Activated naive CD4-positive, alpha-beta T cell treated with anti-CD3 and anti-CD28 coated beads for 36 hours (primary cell): ENCODE measurements at places on chromosomes 12 and 14. TPM values are rescaled to one million over a fixed set of nuclear protein-coding genes. Genes with fewer than 3 reads are reported as not detected.

Gene C12orf54
- total RNA-seq: not detected

Gene GLIPR1L2
- 0.33 TPM for total RNA-seq

Gene CREBL2
- 15.6 TPM for total RNA-seq

Gene ADAMTS20
- not detected for total RNA-seq

Gene CD9
- 3.1 TPM for total RNA-seq

Gene LRP1-AS
- not detected for total RNA-seq

Gene NEUROD4
- not detected for total RNA-seq

DNA sequence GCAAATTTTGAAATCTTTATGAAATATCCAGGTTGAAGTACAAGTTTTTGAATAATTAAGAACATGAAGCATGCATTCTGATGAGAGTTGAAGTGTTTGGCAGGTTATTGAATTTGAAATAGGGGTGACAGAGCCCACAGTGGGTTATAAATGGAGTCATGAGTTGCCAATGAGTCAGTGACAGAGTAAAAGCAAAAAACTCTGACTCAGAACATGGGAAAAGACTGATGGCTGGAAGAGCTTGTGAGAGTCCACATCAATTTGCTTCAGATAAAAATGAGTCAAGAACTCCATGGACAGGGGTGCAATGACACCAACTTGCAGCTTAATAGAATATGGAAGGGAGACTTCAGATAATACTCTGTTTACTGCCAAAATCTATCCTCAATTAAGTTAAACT lies 105.3 kb downstream of the SLC6A15 start:
- no peaks in the 10 kb centered on the region for H3K27me3 ChIP-seq
- no peak overlapping the region for H3K27ac ChIP-seq
- no peaks in the 10 kb centered on the region for H3K36me3 ChIP-seq

GRCh38 chr14:65997347-65997746 lies 488.8 kb upstream of the CCDC196 start:
- H3K27me3 ChIP-seq: no peaks in the 10 kb centered on the region
- no peaks in the 10 kb centered on the region for H3K36me3 ChIP-seq
- no peak for DNase-seq
- H3K4me1 ChIP-seq: peaks cover 13% of the 10 kb centered on the region

GRCh38 chr14:23182372-23183157 lies 895 bp downstream of the SLC7A8 start:
- peak; percentile 56 for DNase-seq
- H3K4me3 ChIP-seq: no peak overlapping the region
- H3K4me1 ChIP-seq: peaks cover 4% of the 10 kb centered on the region
- no peaks in the 10 kb centered on the region for H3K36me3 ChIP-seq

- peak; percentile 86 for DNase-seq
- no peaks in the 10 kb centered on the region for H3K27me3 ChIP-seq
- H3K36me3 ChIP-seq: peaks cover 47% of the 10 kb centered on the region
- H3K4me3 ChIP-seq: peak within 1 kb of the TSS; percentile 86
- H3K4me1 ChIP-seq: peaks cover 62% of the 10 kb centered on the region
Measured at GRCh38 chr12:120194534-120195395, at the start of gene GCN1. TSS of gene GCN1 (minus strand) at chr12:120194715. CDS start at chr12:120194697, 18 bp downstream.

- H3K4me3 ChIP-seq: no peak overlapping the region
- no peaks in the 10 kb centered on the region for H3K27me3 ChIP-seq
- no peak for DNase-seq
Measured at GRCh38 chr14:57747036-57747435, 118.9 kb downstream of the SLC35F4 start.

DNA sequence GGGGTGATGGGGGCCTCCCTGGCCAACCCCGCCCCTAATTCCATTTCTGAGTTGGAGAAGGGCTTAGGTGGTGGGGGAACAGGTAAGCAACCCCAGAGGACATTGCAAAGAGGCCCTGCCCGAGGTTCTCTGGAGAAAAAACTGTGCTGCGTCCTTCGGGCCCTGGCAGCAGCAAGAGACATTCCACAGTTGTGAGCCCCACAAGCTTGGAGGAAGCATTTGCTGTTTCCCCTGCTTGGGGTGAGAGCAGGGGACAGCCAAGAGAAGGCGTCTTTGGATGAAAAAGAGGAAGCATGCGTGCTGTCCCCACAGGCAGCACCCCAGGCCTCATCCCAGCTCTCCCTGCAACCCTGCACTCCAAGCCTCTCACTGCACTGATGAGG lies 1.3 kb downstream of the BDKRB2 start:
- no peak for DNase-seq
- H3K4me1 ChIP-seq: peaks cover 8% of the 10 kb centered on the region
- no peak overlapping the region for H3K4me3 ChIP-seq
- no peak overlapping the region for H3K27ac ChIP-seq

- H3K27ac ChIP-seq: no peak overlapping the region
- DNase-seq: no peak
- no peak overlapping the region for H3K4me3 ChIP-seq
- H3K36me3 ChIP-seq: no peaks in the 10 kb centered on the region
Measured at GRCh38 chr14:68295316-68295816, 475.8 kb downstream of the RAD51B start.

DNA sequence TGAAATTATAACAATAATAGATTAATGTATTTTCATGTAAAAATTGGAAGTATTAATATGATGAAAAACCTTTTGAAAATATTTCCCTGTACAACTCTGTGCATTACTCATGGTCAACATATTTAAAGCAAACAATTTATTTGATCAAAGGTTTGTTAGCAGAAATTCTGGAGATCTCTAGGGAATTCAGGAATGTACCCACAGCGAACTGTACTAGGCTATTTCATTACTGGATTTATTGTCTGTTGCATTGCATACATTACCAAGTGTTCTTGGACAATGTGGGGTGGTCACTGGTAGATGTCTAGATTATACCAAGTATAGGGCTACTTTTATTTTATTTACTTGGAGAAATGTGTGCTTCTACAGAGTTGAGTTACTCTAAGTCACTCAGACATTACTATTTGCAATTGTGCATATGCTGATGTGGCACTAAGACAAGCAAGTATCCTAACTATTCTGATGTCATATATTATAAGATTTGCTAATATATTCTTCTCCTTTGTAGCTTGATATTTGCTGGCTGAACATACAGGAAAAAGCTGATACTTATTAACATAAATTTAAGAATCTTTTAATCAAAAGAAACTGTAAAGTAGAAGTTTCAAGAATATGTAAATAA lies 323.3 kb downstream of the CCER1 start:
- no peak overlapping the region for H3K27ac ChIP-seq
- H3K36me3 ChIP-seq: no peaks in the 10 kb centered on the region
- no peak overlapping the region for H3K4me3 ChIP-seq
- H3K27me3 ChIP-seq: peaks cover 4% of the 10 kb centered on the region
- H3K4me1 ChIP-seq: no peaks in the 10 kb centered on the region

DNA sequence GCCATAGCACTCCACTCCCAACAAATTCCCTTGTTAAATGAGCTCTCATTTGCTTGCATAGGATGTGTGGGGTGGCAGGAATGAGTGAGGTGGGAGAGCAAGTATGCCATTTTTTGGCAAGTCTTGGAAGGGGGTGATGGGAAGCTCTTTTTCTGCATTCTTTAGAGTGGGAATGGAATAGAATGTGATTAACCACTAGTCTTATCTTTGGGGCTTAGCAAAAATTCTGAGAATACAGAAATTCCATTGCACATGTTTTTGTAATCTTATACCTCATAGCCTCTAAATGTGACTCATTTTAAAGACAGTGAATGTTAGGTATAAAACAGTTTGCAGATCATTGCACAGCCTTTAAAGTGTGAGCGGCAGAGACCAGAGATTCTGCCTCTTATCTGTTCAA lies 28.4 kb upstream of the NEDD1 start:
- DNase-seq: no peak
- peaks cover 15% of the 10 kb centered on the region for H3K27me3 ChIP-seq
- no peaks in the 10 kb centered on the region for H3K4me1 ChIP-seq
- no peak overlapping the region for H3K4me3 ChIP-seq

GRCh38 chr12:85277900-85278597 lies 2.0 kb upstream of the ALX1 start:
- DNase-seq: no peak
- peaks cover 7% of the 10 kb centered on the region for H3K4me1 ChIP-seq
- no peak overlapping the region for H3K4me3 ChIP-seq
- peaks cover 60% of the 10 kb centered on the region for H3K27me3 ChIP-seq

GRCh38 chr14:69473260-69473659 lies 11.3 kb upstream of the PLEKHD1 start:
- H3K36me3 ChIP-seq: no peaks in the 10 kb centered on the region
- no peaks in the 10 kb centered on the region for H3K27me3 ChIP-seq
- DNase-seq: no peak
- H3K4me1 ChIP-seq: no peaks in the 10 kb centered on the region
- H3K4me3 ChIP-seq: no peak overlapping the region

DNA sequence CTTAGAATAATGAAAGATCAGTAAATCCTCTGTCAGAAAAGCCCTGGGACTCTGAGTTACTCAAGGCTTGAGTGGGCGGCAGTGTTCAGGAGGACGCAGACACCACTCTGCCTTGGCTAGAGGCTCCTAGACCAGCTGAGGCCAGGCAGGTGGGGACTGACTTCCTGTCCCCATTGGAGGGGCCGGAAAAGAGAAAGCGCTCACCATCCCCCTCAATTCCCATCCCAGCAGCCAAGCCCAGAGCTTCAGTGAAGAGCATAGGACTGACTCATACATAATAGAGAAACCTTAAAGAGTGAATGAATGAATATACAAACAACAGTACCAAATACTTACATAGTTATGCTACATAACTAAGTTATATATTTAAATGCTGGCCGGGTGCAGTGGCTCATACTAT lies 62.0 kb downstream of the PLEKHG7 start:
- no peak for DNase-seq
- H3K36me3 ChIP-seq: no peaks in the 10 kb centered on the region
- no peak overlapping the region for H3K27ac ChIP-seq
- H3K4me1 ChIP-seq: peaks cover 19% of the 10 kb centered on the region

DNA sequence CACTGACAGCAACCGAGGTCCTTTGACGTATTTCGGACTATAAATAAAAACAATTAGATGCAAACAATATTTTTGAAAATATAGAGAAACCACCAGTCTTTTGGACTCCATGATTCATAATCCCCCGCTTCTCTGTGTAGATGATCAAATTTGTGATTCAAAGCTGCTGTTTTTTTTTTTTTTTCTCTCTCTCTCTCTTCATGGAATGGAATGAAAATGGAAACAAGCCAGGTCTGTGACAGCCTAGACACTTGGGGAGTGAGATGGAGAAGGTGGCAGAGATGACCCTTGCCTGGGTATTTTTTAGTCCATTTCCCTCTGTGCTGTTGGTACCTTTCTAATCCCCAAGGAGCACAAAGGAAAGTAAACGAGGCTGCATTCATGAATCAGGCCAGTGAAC lies 248.5 kb downstream of the GLT1D1 start:
- H3K27ac ChIP-seq: no peak overlapping the region
- no peak for DNase-seq
- H3K4me1 ChIP-seq: no peaks in the 10 kb centered on the region
- peaks cover 3% of the 10 kb centered on the region for H3K27me3 ChIP-seq
- H3K36me3 ChIP-seq: no peaks in the 10 kb centered on the region

GRCh38 chr12:98612696-98613334 lies 19.3 kb downstream of the SLC25A3 start:
- no peaks in the 10 kb centered on the region for H3K27me3 ChIP-seq
- no peak overlapping the region for H3K4me3 ChIP-seq
- peaks cover 2% of the 10 kb centered on the region for H3K4me1 ChIP-seq
- no peaks in the 10 kb centered on the region for H3K36me3 ChIP-seq

DNA sequence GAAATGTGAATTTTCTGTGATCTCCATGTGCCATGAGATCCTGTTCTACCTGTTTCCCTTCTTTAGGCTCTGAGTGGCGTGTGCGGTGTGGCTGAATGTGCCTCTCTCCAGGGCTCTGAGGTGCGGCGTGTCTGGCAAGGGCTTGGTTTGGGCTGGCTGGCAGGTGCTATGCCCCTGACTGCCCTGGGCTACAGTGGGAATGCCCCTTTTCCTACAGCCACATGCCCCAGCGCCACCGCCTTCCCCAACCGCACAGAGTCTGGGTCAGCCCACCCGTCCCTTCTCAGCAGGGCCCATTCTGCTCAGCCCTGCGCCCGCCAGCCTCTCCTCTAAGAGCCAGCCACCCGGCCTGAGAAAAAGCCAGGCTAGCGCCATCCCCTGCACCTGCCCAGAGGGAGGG lies 24.7 kb downstream of the BTBD6 start:
- H3K4me3 ChIP-seq: no peak overlapping the region
- no peak for DNase-seq
- peaks cover 2% of the 10 kb centered on the region for H3K36me3 ChIP-seq
- no peak overlapping the region for H3K27ac ChIP-seq
- no peaks in the 10 kb centered on the region for H3K27me3 ChIP-seq
- H3K4me1 ChIP-seq: peaks cover 2% of the 10 kb centered on the region

DNA sequence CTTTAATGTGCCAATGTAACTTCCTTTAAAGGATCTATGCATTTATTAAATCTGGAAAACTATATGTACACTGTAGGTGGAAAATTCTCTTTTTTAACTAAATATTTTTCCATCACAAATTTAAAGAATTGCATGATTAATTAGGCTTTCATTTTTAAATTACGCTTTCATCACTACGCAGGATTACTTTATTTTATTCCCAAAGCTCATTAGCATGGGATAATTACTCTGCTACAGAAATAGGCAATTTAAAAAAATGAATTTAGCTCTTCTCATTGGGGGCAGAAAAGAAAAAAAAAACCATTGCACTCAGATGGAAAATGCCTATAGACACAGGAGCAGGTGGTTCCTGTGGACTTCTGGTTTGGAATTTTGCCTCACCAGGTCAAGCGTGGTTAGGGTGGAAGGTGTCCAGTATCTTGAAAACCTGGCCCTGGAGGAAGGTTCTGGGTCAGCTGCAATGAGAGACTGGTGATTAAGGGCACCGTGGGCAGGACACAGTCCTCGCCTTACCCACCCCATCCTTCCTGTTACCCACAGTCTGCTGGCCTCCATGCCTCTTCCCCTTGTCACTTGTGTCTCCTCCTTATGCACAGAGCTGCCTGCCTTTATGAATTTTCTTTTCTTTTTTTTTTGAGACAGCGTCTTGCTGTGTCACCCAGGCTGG lies 17.3 kb upstream of the RIN3 start:
- no peak for DNase-seq
- no peaks in the 10 kb centered on the region for H3K36me3 ChIP-seq
- H3K27me3 ChIP-seq: no peaks in the 10 kb centered on the region

DNA sequence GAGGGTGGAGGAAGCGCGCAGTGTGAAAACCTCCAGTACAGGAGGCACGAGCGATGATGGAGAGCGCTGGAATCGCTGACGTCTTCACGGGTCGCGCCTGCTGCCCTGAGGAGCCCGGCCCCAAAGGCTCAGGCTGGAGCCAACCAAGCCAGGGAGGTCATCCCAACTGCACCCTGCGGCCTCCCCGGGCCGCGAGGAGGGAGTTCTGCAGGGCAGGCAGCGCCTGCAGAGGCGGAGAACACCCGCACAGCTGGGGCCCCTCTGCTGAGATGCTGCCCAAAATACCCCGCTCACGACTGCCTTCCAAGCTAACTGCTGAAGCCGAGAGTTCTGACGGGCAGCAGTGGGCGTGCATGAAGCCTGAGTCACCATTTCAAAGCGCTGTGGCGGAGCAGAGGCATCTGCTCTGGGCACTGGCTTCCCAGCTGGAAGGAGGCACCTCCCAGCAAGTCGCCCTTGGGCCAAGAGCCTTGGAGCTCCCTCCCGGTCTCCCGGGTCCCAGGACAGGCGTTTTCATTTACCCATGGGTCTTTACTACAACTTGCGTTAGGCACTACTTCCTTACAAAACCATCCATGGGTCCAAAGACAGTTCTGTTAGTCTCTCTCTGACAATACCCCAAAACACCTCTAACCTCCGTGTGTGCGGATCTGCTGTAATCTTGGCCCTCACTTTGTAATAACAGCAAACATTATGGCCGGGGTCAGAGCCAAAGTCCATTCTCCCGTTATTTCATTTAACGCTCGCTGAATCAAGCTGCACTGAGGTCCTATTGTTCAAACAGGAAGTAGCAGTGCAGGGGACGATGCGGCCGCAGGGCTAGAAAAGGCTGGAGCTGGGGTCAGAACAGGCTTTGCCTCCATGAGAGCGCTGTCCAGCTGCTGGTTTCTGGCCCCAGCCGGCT lies 60.1 kb upstream of the RIMBP2 start:
- peaks cover 26% of the 10 kb centered on the region for H3K27me3 ChIP-seq
- peaks cover 14% of the 10 kb centered on the region for H3K4me1 ChIP-seq
- H3K27ac ChIP-seq: no peak overlapping the region
- DNase-seq: peak; percentile 80
